ENCODE measurements at places on chromosomes 13 and 19. TPM values are rescaled to one million over a fixed set of nuclear protein-coding genes. Genes with fewer than 3 reads are reported as not detected.

GRCh38 chr19:41991025-41991424 lies 3.0 kb downstream of the ATP1A3 start:
- peak; percentile 54 for DNase-seq

GRCh38 chr19:38263689-38264485 lies 486 bp upstream of the SPINT2 start:
- peak; percentile 73 for DNase-seq

GRCh38 chr13:45718063-45718462 lies 15.9 kb downstream of the CBY2 start:
- no peak for DNase-seq

The PSG6 gene
- not detected for polyA plus RNA-seq

GRCh38 chr19:42216653-42217519 lies 591 bp downstream of the DEDD2 start:
- peak; percentile 82 for DNase-seq

DNA sequence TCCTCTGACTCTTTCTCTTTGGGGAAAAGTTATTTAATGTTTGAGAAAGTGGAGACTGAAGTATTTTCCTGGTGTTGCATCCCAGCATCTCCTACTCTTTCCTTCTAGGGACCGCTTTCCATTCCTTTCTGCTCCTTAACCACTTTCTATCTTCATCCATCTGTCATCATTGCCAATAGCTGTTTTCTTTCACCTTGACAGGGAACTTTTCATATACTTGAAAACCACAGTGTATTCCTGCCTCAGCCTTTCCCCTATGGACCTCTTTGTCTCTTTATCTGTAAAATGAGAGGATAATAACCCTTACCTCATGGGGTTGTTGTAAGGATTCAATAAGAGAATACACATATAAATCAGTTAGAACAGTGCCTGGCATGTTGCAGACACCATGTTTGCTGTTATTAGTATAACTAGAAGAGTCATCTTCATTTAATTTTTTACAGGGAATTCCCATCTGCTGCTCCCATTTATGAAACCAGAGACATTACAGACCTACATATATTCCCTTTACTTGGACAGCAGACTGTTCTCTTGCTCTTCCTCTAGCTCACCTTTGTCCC lies 31.8 kb downstream of the LCP1 start:
- DNase-seq, result no peak

Data from right cardiac atrium (tissue), 5 donors.